ENCODE measurements at places on chromosomes 7 and 10. TPM values are rescaled to one million over a fixed set of nuclear protein-coding genes. Genes with fewer than 3 reads are reported as not detected.

Gene PILRA
- total RNA-seq: 1.5 TPM

Gene PLEKHA8
- 10.3 TPM for total RNA-seq

Gene UNCX
- total RNA-seq: not detected

Gene GARIN1A
- total RNA-seq: 0.25 TPM

Gene ERVW-1
- not detected for total RNA-seq

Gene ETV1
- 3.6 TPM for total RNA-seq

Gene NAT16
- not detected for total RNA-seq

Gene CASP7
- 39.0 TPM for total RNA-seq

Gene RHOBTB1
- total RNA-seq: not detected

Gene C10orf53
- total RNA-seq: not detected

Gene SLC25A40
- 59.5 TPM for total RNA-seq

Gene ACTL6B
- total RNA-seq: not detected

Gene SPDYE2
- not detected for total RNA-seq

Gene PDZD8
- 12.3 TPM for total RNA-seq

Gene ANKRD2
- total RNA-seq: 0.15 TPM

Gene TMEM26
- not detected for total RNA-seq

- peak; percentile 85 for DNase-seq
Observed at GRCh38 chr10:1109795-1110673, 53.8 kb downstream of the WDR37 start.

GRCh38 chr7:42674541-42674940 is 237.3 kb downstream of the C7orf25 start:
- DNase-seq: no peak

DNA sequence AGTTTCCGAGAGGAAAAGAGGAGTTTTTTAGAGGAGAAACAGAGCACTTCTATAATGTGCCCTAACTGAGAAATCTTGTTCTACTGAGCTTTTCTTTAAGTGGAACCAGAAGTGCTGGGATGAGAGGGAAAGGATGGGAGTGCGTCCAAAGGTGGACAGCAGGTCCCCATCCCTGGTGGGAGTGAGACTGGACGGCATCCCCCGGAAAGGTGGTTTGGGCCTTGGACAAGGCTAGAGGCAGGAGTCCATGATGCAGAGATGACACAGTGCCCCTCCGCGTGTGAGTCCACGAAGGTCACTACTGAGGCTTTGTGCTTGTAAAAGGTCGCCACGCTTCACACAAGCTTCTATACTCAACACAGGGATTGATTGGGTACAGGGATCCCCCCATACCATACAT is 6.1 kb upstream of the EN2 start:
- DNase-seq: no peak

DNA sequence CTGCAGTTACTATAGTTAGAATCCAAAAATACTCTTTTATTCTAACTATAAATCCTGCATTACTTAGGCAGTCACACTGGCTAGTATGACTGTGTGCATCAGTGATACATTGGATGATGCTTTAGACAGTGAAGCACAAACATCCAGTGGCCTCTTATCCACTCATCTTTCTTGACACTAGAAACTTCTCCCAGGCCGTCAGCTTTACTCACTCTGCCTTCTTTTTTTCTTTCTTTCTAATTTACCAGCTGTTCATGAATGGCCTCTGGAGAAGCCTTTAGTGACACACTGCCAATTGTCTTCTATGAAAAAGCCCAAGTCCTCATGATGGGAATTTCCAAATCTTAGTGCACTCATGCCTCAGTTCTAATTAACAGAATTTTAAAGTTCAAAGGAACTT is 26.2 kb upstream of the C10orf90 start:
- no peak for DNase-seq

- DNase-seq: no peak
Observed at GRCh38 chr7:149838992-149839408, 825 bp downstream of the ZNF862 start.

- DNase-seq: no peak
Observed at GRCh38 chr7:139731802-139732470, 45.9 kb downstream of the HIPK2 start.

- no peak for DNase-seq
Observed at GRCh38 chr10:129417870-129418269, 49.2 kb upstream of the MGMT start.

DNA sequence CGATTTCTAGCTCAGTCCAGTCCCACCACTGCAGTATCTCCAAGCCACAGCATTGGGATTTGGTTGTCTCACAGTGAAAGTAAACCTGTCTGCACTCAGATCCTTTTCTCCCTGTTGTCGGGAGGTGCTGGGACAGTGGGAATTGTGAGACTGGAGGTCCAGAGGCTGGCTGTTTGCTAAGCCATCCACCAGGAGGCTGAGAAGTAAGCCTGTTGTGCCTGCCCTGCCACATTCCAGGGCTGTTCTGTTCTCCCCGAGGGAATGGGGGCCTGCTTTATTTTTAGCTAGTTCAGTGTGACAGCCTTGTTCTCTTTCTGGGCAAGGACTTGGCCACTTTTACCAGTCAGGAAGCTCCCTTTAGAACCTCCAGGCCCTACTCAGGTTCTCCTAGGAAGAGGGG is 54.9 kb downstream of the HK1 start:
- DNase-seq: no peak

DNA sequence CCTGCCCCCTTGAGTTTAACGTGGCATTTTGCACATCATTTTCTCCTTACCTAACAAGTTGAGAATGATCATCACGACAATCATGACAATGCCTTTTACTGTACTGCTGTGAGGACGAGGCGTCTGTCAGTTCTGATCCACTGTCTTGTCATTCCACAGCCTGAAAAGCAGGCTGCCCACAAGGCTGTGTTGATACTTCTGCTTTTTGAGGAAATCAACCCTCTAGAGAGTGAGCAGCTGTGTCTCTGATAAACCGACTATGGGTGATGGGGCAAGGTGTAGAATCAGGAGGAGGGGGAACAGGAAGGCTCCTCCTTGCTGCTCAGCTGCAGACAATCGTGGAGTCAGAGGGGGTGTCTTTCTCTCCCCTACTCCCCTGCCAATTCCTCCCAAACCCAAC is 30.6 kb upstream of the C10orf120 start:
- DNase-seq: no peak

- no peak for DNase-seq
Observed at GRCh38 chr10:126458466-126458865, 70.2 kb upstream of the ADAM12 start.

DNA sequence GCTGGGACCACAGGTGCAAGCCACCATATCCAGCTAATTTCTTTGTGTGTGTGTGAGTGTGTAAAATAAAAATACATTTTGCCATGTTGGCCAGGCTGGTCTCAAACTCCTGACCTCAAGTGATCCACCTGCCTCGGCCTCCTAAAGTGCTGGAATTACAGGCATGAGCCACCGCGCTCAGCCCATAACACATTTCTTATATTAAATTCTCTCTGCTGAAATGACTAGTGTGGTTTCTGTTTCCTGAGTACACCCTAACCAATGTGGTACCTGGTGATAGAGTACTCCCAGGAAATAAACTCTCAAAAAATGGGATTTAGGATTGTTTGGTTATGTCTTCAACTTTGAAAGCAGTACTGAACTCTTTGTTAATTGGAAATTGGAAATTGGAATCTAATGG is 19.4 kb upstream of the FHIP2A start:
- no peak for DNase-seq

DNA sequence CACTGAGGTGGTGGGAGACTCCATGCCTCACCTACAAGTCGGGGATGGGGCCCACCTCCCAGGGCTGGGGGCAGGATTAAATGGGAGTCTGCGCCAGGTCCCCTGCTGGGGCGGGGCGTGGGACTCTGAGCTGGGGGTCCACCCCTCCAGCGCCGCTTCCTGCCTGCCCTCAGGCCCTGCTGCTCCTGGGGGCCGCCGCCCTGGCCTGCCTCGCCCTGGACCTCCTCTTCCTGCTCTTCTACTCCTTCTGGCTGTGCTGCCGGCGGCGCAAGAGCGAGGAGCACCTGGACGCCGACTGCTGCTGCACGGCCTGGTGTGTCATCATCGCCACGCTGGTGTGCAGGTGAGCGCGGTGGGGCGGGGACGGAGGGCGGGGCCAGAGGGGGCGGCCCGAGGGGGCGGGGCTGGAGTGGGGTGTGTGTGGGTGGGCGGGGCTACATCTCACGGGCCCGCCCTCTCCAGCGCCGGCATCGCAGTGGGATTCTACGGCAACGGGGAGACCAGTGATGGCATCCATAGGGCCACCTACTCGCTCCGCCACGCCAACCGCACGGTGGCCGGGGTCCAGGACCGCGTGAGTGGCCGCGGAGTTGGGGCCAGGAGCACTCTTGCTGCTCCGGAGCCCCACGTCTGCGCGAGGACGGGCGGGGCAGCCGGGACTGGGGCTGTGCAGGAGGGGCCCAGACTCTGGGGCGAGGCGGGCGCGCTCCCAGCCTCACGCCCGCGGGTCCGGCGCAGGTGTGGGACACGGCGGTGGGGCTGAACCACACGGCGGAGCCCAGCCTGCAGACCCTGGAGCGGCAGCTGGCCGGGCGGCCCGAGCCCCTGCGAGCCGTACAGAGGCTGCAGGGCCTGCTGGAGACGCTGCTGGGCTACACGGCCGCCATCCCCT is 15.1 kb downstream of the TTYH3 start:
- no peak for DNase-seq

- no peak for DNase-seq
Observed at GRCh38 chr7:47783456-47784223, 164.6 kb downstream of the PKD1L1 start.

All from activated CD4-positive, alpha-beta memory T cell treated with anti-CD3 and anti-CD28 coated beads, Interleukin-2, amount 10 ng/mL, durations not matched to agents 7 days and 5 days (primary cell).